ENCODE measurements at places on chromosomes 2 and 18. TPM values are rescaled to one million over a fixed set of nuclear protein-coding genes. Genes with fewer than 3 reads are reported as not detected.
A peak's percentile ranks its signal among the peaks of the same experiment; 100 is the strongest.

- DNase-seq = no peak
Observed at GRCh38 chr18:36775396-36775795, 53.4 kb downstream of the TPGS2 start.

DNA sequence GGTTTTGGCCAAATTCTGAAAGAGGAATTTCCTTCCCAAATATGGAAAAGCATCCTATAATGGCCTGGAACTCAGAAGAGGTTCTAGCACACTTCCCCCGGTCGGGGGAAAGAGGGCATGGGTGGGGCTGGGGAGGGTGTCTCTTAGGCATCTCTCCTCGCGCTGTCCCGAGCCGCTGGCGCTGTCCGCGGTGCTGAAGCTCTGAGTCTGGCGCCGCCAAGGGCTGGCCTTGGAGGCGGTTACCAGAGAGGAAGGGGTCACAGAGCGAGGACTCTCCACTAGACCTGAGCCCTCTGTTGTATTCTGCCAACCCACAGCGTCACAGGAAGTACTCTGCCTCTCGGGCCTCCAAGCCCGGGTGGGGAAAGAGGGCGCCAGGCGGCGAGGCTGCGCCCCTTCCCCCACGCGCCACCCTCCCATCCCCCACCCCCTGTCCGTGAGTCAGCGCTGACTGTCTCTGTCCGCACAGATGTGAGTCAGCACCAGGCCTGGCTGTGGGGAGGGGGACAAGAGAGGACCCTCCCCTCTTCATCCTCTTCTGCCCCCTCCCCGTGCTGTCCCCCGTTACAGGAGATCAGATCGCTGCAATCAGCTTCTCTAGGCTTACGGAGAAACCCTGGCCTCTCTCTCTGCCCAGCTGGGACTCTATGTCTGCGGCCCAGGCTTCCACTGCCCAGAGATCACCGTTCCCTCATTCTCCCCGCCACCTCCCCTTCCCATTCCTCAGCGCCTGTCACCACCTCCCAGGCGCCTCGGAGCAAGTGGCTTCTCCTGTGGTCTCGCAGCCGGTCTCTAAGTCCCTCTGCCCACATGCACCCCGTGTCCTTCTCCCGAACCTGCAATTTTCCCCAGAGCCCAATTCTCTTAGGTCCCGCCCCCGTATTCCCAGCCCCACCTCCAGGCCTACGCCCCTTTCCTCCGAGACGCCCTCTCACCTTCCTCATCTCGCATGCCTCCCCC, 779 bp downstream of the PTPRN start:
- DNase-seq = peak; percentile 94

DNA sequence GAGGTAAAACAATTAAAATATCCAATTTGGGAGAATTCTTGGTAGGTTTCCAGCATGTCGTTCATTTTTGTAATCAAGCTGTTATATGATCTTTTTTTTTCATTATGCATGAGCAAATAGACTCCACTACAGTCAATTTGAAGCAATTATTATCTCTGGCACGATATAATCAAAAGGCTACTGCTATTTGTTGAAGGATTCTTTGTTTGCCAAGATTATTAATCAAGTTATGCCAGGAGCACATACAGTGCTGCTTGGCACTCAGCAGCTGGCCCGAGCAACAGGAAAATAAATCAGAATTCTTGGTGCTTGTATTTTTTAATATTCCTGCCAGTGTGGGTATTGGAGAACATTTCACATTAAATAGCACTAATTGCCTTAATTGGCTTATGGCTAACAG, 279.5 kb downstream of the RND3 start:
- DNase-seq = no peak

DNA sequence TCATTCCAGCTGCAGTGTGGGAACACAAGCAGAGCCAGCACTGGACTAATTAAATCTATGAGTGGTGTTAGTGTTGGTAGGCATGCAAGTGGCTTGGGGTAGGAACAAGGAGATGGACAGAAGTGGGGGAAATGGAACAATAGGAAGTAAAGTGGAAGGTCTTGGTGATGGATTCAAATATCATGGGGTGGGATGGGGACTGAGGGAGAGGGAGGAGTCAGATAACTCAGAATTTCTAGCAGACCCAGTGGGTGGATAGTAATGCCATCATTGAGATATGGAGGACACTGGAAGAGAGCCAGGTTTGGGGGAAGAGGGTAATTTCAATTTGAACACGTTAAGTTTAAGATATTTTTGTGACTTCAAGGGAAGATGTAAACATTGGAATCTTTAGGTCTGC, 2.9 kb upstream of the LNPK start:
- no peak for DNase-seq

DNA sequence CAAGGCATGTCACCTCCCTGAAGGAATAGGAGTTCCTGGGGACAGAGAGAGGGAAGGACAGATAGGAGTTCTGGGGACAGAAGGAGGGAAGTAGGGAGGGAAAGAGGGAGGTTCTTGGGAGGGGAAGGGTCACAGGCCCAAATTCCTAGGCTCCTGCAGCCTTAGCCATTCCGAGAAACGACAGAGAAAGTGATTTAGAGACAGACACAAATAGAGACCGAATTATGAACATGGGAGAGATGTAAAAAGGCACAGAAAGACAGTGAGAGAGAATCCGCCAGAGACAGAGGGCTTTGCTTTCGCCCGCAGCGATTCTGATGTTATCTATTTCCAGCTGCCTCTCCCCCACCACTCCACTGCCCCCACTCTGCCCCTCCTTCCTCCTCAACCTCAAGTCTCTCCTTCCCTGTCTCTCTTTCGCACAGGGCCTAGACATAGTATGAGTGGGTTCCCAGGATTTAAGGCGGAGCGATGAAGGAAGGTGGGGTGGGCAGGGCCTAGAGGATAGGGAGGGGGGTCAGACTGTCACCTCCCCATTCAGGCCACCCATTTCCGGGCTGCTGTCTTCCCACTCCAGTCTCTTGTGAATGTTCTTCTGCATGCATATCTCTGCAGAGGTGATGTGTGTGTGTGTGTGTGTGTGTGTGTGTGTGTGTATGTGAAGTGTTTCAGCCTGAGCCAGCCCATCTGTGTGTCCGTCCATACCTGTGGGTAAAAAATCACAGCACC, 3.3 kb upstream of the WNT6 start:
- peak; percentile 37 for DNase-seq

DNA sequence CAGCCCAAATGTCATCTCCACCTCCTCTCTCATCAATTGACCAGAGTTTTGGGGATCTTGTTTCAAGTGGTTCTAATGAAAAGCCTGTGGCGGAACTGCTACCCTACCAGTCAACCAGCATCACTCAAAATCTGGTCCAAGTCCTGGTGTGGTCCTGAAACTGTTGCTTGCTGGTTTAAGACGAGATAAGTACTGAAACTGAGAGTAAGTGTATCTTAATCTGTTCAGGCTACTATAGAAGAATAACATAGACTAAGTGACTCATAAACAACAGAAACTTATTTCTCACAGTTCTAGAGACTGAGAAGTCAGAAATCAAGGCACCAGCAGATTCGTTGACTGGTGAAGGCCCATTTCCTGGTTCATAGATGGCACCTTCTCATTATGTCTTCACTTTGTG, 879 bp upstream of the GALNT5 start:
- DNase-seq = no peak

- DNase-seq = no peak
Observed at GRCh38 chr2:222733470-222733845, 62.0 kb downstream of the MOGAT1 start.

DNA sequence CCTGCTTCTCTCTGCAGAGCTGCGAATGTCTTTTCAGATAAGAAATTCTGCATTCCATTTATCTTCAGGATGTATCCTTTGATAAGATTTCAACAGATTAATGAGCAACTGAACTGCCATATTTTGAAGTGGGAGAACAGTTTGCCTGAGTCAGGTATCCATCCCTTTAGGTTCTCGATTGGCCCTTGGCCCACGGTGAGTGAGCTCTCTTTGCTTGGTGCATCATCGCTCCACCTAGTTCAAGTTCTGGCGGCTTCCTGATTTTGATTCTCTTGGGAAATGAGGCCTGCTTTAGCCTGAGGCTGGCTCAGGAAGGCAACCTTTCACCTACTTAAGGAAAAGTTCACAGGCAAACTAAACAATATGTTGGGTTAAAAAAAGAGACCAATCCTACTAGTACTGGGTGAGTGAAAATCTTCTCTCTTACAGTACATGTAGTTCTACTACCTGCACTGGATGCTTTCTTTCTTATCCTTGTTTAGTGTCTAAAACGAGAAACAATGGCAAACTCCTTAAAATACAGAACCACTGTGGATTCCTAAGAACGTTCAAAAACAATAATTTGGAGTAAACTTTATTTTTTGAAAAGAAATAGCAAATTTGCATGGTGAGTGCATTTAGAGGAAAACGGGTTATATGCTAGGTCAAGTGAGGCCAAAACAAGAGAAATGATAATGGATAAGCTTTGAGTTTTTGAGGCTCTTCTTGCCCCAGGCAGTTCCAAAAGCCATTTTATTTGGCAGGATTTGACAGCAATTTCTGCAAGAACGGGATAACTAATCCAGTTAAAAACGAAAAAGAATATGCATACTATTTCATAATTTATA, 837 bp upstream of the ACSL3 start:
- peak; percentile 32 for DNase-seq

DNA sequence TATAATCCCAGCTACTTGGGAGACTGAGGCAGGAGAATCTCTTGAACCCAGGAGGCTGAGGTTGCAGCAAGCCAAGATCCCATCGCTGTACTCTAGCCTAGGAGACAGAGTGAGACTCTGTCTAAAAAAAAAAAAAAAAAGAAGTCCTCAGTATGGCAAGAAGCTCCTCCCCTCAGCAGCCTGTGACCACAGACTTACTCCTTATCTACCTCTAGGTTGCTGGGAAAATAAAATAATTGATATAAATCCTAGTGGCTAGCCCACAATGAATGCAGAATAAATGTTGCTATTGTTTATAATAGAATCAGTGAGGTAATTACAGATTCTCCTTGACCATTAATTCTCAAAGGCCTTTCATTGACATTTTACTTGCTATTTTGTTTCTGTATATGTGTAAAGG, 70.6 kb downstream of the IRS1 start:
- DNase-seq = no peak

DNA sequence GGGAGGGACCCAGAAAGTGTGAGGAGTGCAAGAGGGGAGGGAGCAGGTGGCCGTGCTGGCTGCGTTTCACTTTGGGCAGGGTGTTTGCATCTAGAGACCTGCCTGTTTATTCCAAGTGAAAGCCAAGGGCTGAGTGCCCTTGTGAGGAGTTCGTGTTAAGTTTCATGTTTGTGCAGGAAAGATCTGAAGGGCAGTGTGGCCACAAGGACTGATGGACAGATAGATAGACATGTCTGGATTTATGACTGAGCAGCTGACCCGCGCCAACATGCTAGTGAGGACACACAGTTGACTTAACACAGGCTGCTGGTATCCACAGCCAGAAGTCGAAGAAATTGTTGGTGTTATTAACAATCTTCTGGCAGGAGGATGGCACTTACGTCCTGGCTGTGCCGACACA, 387.6 kb upstream of the TNP1 start:
- DNase-seq = no peak

GRCh38 chr18:31658670-31659575, 25.5 kb downstream of the B4GALT6 start:
- DNase-seq = no peak

LHCGR gene
- not detected for total RNA-seq

- DNase-seq = no peak
Observed at GRCh38 chr2:10353931-10354330, 51.2 kb downstream of the HPCAL1 start.

CDH19 gene
- not detected for total RNA-seq

- no peak for DNase-seq
Observed at GRCh38 chr2:69729266-69729665, 12.7 kb upstream of the ANXA4 start.

- DNase-seq = no peak
Observed at GRCh38 chr2:209584472-209584871, 160.6 kb downstream of the MAP2 start.

- DNase-seq = no peak
Observed at GRCh38 chr2:105674401-105674800, 70.3 kb upstream of the NCK2 start.

NT5C1B gene
- not detected for total RNA-seq

AQP12A gene
- not detected for total RNA-seq

DNA sequence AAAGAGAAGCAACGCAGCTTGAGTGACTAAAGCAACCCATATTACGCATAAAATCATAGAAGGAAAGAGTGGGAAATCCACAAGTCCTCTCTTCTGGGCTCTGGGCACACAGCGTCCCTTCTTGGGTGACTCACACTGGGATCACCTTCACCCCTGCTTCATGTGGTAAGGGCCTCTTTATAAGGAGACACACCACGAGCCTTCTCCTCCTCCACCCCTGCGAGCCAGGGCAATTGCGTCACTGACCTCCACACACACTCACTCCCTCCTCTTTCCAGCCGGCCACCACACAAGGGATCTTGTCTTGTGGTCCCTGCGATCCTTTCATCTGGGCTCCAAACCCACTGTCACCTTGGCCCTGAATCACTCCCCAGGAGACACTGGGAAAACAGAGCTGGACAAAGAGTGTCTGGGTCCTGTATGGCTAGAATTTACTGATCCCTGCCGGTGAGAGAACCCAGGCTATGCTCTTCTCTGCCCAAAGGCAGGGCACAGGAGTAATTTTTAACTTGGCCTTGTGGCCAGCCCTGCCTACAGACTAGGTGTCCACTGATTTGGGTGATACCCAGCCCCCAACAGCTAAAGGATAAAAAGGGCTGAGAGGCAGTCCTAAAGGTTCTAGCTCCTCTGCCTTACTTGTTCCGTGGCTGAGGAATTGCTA, 35.3 kb downstream of the NHEJ1 start:
- no peak for DNase-seq

DNA sequence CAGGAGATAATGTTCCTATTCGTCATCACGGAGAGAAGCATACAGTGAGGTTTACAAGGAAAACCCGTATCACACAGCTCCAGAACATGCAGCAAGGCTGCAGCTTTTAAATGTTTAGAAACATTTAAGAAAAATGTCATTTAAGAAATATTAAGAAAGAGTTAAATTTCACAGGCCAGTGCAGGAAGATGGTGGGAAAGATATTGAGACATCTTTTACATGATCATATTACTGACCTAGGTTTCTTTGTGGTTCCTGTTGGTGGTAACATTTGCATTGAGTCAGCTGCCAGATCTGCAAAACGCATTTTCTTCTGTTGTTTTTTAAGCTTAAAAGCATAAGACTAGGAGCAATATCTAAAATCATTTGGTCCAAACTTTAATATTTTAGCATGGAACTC, 44.9 kb downstream of the CPO start:
- no peak for DNase-seq

GRCh38 chr2:100786297-100786658, 33.7 kb upstream of the NPAS2 start:
- no peak for DNase-seq
